A172 (cell line): ENCODE measurements at places on chromosomes 5 and 9.

DNA sequence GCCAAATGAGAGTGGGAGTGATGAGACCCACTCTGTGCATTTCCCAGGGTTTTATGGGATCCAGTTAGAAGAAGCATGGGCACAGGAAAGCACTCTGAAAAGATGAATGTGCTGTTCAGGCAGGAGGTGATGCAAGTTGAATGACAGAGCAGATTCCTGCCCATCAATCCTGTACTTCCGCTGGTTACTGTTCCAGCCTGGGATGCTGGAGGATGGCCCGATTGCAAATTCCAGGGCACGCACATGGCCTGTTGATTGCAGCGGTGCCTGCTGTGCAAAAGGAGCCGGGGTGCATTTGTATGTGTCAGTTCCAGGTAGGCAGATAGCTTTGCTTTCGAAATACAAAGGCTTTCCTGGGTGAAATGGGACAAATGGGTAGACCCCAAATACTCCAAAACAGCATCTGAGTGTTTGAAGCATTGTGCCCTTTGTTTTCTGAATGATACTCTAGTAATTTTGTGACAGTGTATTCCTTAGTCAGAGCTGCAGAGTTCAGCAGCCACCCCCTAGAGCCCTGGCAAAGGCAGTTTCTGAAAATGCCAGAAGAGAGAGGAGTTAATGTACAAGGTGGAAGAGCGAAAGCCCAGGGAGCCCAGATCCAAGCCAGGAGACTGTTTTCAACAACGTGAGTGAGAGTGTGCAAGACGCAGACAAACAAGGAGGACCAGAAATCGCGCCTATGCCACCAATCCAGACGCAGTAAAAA, 454.2 kb upstream of the CLINT1 start:
- DNase-seq: no peak

DNA sequence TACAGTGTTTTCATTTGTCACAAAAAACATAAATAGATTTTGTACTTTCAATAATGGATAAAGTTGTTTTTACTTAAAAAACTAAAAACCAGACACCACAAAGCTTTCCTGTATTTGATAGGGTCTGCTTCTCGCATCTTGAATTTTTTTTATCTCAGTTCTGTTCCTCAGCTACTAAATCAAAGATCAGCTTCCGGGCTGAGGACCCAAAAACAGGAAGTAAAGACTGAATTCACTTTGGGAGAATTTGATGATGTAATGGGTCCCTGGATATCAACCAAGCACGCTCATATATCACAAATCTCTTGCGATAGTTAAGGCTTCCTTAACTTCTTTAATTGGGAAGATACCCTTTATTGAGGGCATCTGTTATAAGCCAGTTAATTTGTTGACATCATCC, 24.1 kb downstream of the ITK start:
- DNase-seq: no peak

- DNase-seq: no peak
Observed at GRCh38 chr5:169029037-169029436, 271.9 kb downstream of the SLIT3 start.

DNA sequence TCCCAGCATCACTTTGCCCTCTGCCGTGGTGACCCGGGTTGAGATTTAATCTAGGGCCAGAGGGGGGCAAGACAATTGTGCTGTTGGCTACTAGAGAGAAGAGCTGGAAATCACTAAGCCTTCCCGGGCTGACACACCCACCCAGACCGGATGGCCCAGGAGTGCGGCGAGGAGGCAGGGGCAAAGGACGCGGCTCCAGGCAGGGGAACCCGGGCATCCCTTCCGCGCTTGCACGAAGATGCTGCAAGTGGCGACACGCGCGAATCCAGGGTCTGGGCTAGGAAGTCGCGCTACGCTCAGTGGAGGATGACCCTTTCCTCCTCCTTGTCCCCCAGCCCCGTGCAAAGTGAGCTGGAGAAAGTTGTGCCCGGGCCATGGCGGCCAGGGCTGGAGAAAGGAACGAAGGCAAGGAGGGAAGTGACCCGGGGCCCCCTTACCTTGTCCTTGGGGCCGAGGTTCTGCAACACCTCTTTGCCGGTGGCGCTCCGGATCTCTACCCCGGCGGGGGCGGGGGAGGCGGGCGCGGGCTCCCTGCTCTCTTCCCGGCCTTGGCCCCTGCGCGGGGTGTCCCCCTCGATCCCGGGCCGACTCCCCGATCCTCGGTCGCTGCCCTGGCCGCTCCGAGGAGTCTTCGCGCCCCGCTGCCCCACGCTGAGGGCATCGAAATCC, 693 bp downstream of the DPYSL3 start:
- DNase-seq: no peak

- DNase-seq: peak; percentile 8
Observed at GRCh38 chr9:108743901-108744371, 111.8 kb downstream of the ACTL7B start.

- DNase-seq: peak; percentile 27
Observed at GRCh38 chr5:81428861-81429260, 34.9 kb upstream of the ACOT12 start.

DNA sequence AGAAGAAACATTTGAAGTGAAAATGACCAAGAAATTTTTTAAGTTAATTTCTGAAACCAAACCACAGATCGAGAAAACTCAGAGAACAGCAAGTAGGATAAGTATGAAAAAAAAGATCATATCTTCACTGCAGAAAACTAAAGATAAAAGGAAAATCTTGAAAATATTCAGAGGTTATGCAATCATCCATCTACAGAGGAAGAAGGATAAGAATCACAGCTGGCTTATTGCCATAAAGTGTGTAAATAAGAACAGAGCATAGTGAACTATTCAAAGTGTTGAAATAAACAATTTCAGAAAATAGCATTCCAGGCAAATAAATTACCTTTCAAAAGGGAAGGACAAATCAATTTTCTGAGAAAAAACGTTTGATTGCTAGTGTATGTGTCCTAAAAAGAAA, 1191.7 kb upstream of the CDH6 start:
- DNase-seq: no peak

DNA sequence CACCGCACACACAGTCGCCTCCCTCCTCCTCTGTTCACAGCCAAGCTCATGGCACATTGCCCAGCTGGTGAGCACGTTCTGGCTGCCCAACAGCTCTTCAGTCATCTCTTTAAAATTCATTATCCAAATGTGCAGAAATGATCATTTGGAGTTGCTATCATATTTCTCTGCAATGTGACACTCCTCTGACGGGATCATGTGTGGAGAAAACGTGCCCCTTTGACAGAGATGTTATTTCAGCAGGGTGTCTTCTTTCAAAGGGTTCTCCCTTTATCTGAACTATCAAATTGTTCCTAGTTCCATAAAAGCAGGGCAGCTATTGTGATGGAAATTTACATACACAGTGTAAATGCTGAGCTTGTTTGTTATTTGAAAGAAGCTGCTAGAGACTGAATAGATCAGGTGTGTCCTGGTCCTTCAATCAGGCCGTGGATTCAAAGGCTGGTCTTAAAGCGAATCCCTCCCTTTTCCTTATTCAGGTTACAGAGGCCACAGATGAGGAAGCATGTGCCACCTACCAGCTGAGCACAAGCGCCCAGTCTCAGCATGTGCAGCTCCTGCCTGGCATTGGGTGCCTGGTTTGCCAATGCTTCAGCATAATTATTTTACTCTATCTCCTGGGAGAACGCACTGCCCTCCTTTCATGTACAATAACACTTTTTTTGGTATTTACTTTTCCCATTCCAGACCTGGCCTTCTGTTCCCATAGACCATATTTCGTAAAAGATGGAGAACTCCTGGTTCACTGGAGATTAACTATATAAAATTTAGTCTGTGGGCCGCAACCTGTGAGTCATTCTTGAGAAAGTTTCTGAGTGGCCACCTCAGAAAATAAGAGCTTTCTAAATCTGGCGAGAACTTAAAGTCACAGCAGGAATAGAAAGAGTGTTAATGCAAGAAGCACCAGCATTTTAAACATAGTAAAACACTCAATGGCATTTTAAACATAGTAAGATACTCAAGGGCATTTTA, 433.7 kb downstream of the ENC1 start:
- DNase-seq: peak; percentile 77

GRCh38 chr9:125412166-125412565, 150.5 kb downstream of the GAPVD1 start:
- no peak for DNase-seq

- DNase-seq: no peak
Observed at GRCh38 chr5:10584714-10585517, 21.0 kb downstream of the ANKRD33B start.
